ENCODE measurements at places on chromosomes 12 and 14.

DNA sequence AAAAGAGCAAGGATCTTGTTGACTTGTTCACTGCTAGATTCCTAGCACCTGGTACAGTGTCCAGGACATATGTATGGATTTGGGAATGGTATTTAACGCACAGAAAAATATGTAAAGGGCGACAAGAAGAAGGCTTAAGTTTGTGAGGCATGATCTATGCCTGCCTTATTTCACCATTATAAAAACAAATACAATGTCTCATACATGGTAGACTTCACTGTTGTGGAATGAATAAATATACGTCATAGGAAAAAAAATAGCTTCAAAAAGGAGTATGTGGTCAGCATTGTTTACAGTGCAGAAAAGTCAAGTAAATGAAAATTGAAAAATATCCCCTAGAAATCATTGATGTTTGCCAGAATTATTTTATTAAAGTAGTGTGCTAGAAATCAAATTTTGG lies 30.0 kb downstream of the HCFC2 start:
- no peak for DNase-seq

DNA sequence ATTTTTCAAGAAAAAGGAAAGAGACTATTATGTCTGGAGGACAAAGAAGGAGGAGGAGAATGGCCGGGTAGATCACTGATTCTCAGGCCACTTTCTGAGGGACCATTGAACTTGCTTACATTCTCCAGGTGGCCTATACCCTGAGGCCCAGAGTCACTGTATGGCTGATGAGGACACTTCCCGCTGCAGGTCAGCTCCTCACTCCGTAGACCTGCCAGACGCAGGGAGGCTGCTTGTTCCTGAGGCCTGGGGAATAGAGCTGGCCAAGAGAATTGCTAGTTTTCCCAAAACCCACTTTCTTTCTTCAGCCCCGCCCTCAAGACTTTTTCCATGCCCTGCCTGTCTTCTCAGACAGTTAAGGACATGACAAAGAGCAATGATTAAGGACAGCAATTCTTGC lies 510.5 kb upstream of the TBX3 start:
- no peak for DNase-seq

DNA sequence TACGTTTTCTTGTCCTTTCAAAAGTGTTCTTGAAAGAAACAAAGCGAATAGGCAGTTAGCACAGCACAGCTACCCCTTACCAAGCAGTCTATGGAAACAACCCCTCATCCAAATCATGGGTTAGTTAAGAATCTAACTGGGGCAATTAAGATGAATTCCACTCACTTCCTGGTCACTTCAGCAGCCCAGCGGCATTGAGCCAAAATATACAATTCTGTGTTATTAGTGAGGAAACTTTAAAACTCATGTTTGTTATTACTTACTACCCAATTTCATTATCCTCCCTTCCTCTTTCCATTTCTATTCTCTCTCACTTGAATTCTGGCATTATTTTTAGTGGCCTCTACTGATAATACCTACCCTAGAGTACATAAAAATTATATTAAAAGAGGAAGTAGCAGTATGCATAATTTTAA lies 121.4 kb downstream of the PPHLN1 start:
- DNase-seq, result no peak

- no peak for DNase-seq
These were observed 280.3 kb downstream of the ADAMTS20 start for GRCh38 chr12:43271659-43272058.

GRCh38 chr12:108400900-108401480 lies 61.9 kb upstream of the CMKLR1 start:
- DNase-seq, result no peak

- DNase-seq, result no peak
These were observed 41.9 kb downstream of the BEGAIN start for GRCh38 chr14:100545359-100545758.

DNA sequence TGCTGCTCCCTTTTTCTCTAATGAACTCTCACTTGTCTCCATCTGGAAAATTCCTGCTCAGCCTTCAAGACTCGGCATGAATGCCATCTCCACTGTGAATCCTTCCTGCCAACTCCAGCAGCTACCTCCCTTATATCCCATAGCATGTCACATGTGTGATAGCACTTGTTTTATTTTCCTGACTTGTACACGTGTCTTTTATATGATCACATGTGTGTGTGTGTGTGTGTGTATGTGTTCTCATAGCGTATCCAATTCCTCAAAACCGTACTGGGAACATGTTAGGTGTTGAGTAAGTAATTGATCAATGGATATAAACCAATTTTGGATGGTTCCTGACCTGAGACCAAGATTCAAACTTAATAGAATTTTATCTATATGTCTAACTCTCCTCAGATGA lies 1107.7 kb downstream of the GALC start:
- no peak for DNase-seq

DNA sequence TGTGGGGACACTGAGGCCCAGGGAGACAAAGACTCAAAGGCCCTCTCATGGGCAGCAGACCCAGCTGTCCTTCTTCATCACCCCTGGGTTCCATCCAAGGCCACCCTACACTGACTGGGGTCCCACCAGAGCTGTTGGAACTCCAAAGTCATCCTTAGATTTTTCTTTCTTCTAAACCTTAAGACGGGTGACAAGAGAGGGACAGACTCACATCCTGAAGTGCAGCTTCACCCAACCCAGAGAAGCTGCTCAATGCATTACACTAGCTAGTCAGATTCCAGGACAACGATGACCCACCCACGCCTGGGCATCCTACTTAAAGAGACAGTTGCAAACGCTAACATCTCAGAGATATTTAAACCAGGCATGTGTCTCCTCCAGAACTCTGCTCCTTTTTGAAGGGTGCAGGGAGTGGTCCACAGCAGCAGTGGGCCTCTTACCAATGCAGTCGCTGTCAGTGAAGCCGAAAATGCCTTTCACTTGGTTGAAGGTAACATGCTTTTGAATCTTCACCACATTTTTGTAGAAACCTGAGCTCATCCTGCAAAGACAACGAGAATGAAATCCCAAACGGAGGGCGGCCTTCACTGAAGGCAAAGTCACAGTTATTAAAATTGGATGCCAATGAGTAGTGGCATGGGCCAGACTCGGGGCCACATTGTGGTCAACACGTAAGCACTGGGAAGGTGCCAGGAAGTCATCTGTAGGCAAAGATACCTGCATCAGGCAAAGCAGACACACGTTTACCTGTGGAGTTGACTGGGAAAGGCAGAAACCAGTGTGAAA lies 23.4 kb downstream of the SLC25A47 start:
- DNase-seq, result no peak

- DNase-seq, result no peak
These were observed 106.0 kb downstream of the RMST start for GRCh38 chr12:97568336-97569180.

DNA sequence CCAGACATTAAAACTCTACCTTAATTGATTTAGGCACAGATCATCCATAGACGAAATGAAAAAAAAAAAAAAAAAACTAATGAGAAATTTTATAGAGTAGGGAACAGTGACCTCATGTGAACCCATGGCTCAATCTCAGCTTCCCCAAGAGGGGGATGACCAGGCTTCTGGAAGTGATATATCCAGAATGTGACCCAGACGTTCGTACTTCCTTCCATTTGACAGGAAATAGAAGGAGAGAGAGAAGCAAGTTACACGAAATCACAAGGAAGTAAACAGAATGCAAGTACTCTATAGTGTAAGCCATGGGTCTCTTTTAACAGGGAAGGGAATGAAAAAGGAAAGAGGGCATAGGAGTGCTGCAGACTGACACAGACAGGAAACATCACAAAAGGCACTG lies 10.1 kb downstream of the FOXN3 start:
- no peak for DNase-seq

DNA sequence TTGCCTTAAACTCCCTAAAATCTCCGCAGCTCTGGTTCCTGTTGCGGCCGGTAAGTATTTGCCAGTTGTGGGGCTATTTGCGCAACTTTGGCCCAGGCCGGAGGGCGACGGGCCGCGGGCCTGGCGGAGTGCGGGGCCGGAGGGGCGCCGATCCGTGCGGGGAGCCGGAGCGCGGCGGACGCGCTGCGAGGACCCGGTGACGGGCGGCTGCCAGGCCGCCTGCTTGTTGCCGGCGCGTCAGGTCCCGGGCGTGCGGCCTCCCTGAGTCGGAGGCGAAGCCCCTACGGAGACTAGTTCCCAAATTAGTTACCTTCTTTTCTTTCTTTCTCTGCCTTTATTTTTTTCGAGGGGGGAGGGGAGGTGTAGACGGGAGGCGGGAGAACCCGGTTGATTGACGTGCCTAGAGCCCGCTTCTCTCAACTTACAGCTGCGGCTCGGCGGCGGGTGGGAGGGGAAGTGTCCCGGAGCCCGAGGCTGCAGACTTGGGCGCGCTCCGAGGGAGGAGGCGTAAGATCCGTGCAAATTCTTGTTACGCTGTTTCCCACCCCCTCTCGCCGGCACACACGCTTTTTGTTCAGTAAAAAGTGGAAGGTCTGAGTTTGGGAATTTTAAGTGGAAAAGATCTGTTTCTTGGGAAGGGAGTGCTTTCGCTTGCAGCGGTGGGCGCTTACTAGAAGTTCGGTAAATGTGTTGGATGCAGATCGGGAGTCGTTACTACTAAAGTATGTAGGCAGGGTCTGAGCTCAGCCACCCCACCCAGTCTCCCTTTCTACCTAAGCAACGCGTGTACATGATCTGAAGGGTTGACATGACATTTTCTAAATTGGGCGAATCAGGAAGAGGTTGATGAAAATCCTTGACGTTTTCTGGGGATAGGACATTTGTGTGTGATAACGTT lies 576 bp downstream of the ZBTB1 start:
- DNase-seq, result peak; percentile 85

DNA sequence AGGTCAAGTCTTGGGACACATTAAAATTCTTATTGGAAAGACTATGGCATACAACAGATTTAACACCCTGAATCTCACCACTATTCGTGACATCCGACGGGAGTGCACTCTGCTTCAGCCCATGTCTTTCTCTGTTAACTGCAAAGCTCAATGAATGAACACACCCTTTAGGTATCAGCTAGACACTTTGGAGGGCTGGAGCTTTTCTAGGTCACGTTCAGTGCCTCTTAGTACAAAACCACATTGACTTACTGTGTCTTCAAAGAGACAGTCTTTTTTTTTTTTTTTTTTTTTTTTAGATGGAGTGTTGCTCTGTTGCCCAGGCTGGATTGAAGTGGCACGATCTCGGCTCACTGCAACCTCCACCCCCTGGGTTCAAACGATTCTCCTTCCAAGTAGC lies 80.6 kb downstream of the GLT1D1 start:
- no peak for DNase-seq

GRCh38 chr12:15918066-15918465 lies 6.9 kb downstream of the DERA start:
- no peak for DNase-seq

- DNase-seq, result no peak
These were observed 2.8 kb downstream of the NUDT14 start for GRCh38 chr14:105178069-105178867.

DNA sequence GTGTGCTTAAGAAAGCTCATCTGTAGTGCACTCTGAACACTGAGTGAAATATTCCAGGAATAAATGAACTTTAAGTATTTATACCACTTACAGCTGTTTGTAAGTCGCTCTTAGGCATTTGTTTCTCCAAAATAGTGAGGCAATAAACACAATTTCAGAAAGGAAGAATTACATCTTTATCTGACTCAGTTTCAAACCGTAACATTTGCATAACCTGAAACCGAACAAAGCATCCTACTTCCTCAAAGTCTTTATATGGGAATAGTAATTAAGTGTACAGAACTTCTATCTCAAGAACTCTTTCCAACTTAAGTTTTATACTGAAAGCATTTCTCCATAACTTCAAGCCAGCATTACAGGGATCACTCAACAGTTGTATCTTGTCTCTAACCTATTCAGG lies 58.4 kb downstream of the SOX5 start:
- no peak for DNase-seq

DNA sequence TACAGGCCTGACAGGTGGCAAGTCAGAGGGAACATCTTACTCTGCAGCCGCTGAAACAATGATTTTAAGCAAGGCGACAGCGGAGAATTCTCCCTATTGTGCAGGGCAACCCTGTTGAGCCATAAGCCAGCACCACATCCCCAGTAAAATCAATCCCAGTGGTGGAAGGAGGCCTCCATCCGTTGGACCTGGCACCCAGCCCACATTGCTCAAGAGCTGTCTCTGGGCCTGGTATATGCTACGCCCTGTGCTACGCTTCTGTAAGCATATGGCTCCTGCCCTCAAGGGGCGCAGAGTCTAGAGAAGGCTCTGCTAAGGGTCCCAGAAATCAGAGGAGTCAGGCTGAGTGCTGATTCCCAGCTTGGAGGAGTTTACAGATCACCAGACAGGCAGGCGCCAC lies 265.5 kb downstream of the CACNA1C start:
- no peak for DNase-seq

GRCh38 chr12:127297327-127297726 lies 969.6 kb upstream of the TMEM132C start:
- DNase-seq, result no peak

- DNase-seq, result no peak
These were observed 129.8 kb downstream of the PIK3C2G start for GRCh38 chr12:18391151-18391550.

- no peak for DNase-seq
These were observed 10.9 kb upstream of the SERPINA9 start for GRCh38 chr14:94486883-94487282.

DNA sequence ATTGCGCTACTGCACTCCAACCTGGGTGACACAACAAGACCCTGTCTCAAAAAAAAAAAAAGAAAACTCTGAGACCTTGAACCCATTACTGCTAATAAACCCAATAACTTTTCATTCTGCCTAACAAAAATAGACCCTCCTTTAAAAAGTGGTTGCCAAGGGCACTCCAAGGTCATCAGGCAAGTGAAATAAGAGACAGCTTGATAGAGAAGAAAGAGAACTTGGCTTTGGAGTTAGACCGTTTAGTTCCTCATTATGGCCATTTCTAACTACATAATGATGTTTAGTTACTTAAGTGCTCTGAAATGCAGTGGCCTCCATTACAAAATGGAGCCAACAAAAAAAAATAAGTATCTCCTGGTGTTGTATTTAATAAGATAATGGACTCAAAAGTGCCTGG lies 55.9 kb downstream of the PHLDA1 start:
- DNase-seq, result no peak

GRCh38 chr12:63955831-63956666 lies 111.5 kb downstream of the SRGAP1 start:
- no peak for DNase-seq

Data from activated naive CD4-positive, alpha-beta T cell treated with anti-CD3 and anti-CD28 coated beads, Interleukin-2, amount 50 U/mL, for 16 hours (primary cell).